ENCODE measurements at places on chromosomes 5 and 9. TPM values are rescaled to one million over a fixed set of nuclear protein-coding genes. Genes with fewer than 3 reads are reported as not detected.

Gene PTPRD
- total RNA-seq: 4.7 TPM

Gene CRHBP
- total RNA-seq: 1.4 TPM

- DNase-seq: no peak
These were observed 84.3 kb upstream of the BRINP1 start for GRCh38 chr9:119453490-119453911.

GRCh38 chr5:54552446-54552845 lies 34.9 kb downstream of the SNX18 start:
- DNase-seq: no peak

- DNase-seq: no peak
These were observed 8.1 kb downstream of the BRD9 start for GRCh38 chr5:884345-885126.

DNA sequence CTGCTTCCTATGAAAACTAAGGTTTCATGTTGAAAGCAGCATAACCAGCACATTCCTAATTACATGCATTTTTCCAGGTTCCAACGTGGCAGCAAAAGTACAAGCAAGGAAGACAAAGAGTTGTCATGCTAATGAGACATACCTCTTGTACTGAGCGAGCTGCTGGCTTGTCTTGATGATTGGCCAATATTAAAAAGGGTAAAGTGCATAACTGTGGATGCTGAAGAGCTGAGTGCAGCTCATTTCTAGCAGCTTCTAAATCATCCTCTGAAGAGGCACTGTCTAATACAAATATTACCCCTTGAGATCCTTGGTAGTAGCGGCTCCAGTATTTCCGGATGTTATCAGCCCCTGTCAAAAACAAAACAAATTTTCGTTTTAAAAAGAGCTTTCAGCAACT lies 197.3 kb downstream of the ARL15 start:
- no peak for DNase-seq

Gene ADGRD2
- not detected for total RNA-seq

GRCh38 chr5:159965031-159965837 lies 43.7 kb upstream of the TTC1 start:
- peak; percentile 67 for DNase-seq

Gene MAP1B
- 218 TPM for total RNA-seq

- DNase-seq: no peak
These were observed 100.4 kb upstream of the CLINT1 start for GRCh38 chr5:157959370-157959769.

Gene STKLD1
- 2.6 TPM for total RNA-seq

Gene WDR31
- total RNA-seq: 4.6 TPM

DNA sequence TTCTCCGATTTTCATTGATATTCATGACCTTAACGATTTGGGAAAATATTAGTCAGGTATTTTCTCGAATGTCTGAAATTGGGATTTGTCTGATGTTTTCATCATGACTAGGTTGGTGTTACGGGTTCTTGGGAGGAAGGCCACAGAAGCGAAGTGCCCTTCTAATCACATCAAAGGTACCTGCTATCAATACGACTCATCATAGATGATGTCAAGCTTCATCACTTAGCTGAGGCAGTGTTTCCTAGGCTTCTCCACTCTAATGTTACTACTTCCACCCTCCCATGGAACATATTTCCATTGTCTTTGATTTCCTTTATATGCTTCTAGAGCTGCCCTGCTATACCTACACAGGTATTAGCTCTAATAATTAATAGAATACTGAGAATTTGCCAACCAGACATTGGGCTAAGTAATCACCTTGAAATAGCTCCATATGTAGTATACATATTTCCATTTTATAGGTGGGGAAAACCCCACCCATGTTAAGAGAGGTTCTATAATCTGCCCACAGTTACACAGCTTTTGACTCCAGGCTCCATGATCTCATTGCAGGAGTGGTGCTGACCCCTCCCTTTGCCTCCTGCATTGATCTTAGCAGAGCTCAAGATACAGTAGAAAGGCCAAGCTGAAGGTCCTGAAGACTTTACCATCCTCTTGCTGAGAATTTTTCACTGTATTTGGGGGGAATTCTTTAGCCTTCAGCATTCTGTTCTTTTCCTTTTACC lies 238.6 kb upstream of the ADAMTSL1 start:
- no peak for DNase-seq

Gene MYOZ3
- 17.9 TPM for total RNA-seq
